Right renal cortex interstitium (tissue), 3 donors: ENCODE measurements at places on chromosomes 4 and X. TPM values are rescaled to one million over a fixed set of nuclear protein-coding genes. Genes with fewer than 3 reads are reported as not detected.

GRCh38 chrX:139680356-139680755 is 27.6 kb downstream of the MCF2 start:
- no peak for DNase-seq

Gene PCDH18
- polyA plus RNA-seq, result 187 TPM

DNA sequence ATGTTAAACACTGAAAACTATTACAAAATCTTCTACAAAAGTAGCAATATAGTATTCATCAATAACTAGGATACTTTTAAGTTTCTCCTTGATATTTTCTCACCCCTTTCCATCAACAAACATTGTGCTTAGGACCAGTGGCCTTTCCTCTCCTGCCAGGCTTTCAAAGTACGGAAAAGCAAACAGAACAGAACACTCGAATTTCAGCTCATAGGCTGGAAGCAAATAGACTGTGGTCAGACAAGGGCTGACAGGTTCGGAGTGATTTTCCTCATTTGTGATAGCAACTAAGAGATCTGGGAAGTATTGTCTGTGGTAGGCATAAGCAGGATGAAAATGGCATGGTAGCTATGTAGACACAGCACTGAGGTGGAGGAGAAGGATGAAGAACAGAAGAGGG is 68.6 kb upstream of the SORBS2 start:
- no peak for DNase-seq

- no peak for DNase-seq
These were observed 121.7 kb upstream of the CXXC4 start for GRCh38 chr4:104616401-104616820.

Gene GABRE
- polyA plus RNA-seq, result 3.8 TPM

Gene F8A2
- polyA plus RNA-seq, result not detected

Gene OTUD6A
- polyA plus RNA-seq, result not detected

- DNase-seq, result peak; percentile 12
These were observed 28.4 kb downstream of the BOD1L1 start for GRCh38 chr4:13599159-13599558.

- DNase-seq, result no peak
These were observed 324.4 kb downstream of the CENPC start for GRCh38 chr4:67220861-67221260.

GRCh38 chr4:113576947-113577678 is 184.4 kb downstream of the CAMK2D start:
- DNase-seq, result no peak

DNA sequence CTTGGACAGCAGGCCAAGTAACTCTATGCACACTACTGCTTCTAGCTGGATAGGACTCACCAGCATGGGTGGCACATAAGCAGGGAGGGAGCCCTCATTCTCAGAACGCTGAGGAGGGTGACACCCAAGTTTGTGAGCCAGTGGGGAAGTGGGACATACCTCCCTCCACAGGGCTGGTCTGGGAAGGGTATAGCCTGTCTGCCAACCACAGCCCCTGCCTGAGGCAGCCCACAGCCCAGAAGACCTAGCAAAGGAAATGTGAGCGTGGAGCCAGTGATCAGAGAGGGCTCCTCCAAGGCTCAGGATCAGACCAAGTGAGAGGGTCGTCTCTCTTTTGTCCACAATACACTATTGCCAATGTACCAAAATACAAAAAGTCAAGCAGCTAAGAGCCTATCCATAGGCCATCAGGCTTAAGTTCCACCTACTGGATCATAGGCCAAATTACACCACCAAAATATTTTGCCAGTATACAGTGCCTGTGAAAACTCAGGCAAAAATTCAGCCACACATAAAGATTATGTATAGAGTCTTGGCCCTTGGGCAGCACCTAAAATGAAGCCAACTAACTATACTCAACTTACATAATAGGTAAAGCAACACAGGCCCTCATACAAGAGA is 1203.1 kb downstream of the PCDH18 start:
- DNase-seq, result no peak

Gene DUSP21
- not detected for polyA plus RNA-seq

Gene XG
- 0.29 TPM for polyA plus RNA-seq

- DNase-seq, result no peak
These were observed 45.1 kb upstream of the CDX4 start for GRCh38 chrX:73401591-73402266.

Gene RNF212
- 11.5 TPM for polyA plus RNA-seq

GRCh38 chr4:115852767-115853091 is 739.3 kb upstream of the NDST4 start:
- DNase-seq, result no peak

Gene ATP8A1
- polyA plus RNA-seq, result 33.6 TPM

- no peak for DNase-seq
These were observed 26.6 kb downstream of the VSIG4 start for GRCh38 chrX:66013194-66013816.

Gene HPGD
- 73.0 TPM for polyA plus RNA-seq

DNA sequence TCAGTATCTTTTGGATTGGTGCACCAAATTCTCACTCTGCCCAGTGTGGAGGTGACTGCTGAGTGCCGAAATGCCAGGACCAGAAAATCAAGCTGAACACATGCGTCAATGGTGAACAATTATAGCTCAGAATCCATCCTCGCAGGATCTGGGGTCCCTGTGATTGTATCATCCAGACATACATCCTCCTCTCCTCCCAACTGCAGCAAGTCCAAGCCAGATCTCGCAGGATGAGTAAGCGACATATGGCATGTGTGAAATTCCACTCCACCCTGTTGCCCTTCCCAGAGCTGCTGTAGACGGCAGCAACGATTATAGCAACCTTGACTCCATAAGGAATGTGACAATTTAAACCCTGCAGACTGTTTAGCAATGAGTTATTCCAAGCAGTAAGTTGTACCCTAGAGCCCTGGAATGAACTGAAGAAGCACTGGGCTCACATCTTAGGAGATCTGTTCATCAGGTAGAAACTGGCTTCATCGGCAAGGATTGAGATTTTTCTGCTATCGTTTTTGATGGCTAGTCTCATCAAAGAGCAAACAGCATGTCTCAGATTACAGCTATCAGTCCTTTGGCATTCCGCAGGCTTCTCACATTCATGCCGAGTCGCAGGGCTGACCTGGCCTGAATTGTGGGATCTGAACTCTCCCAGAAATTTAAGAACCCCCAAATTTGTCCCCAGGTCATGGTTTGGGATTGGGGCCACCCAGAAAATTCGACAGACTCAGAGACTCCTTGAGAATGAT is 35.5 kb upstream of the SORBS2 start:
- no peak for DNase-seq

DNA sequence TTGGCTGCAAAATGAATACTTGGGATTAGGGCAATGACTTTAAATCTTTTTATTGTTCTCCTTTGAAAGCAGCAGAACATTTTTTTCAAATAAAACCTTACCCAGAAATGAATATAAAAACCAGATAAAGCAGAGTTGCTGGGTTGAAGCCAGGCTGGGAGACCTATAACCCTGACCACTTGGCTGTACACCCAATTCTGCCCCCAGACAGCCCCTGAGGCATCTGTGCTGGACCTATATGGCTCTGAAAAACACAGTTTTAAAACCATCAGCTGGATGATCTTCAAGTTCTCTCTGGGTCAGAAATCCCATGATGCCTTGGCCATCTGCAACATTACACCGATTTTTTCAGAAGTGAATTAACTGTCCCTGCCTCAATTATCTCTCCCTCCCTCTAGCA is 23.7 kb upstream of the GLRA2 start:
- DNase-seq, result no peak

DNA sequence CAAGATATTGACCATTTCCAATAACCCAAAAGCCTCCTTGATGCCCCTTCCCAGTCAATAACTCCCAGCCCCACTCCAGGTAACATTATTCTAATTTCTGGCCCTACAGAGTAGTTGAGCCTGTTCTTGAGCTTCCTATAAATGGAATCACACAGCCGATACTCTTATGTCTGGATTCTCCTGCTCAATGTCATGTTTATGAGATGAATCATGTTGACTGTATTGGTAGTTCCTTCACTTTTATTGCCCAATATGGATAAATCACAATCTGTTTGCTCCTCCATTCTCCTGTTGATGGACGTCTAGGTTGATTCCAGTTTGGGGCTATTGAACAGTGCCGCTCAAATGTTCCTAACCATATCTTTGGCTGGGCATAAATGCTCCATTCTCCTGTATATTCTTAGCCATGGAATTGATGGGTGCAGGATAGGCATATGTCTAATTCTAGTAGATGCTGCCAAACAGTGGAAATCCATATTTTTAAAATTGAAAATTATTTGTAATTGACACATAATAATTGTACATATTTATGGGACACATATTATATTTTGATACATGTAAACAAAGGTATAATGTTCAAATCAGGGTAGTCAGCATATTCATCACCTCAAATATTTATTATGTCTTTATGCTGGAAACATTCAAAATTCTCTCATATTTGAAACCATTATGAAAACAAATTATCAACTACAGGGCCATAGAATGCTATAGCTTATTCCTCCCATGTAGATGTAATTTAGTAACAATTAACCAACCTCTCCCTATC is 40.5 kb upstream of the SLC2A9 start:
- DNase-seq, result no peak

Gene ITGB1BP2
- polyA plus RNA-seq, result 1.2 TPM

GRCh38 chr4:10962246-10962645 is 277.7 kb upstream of the CLNK start:
- no peak for DNase-seq

DNA sequence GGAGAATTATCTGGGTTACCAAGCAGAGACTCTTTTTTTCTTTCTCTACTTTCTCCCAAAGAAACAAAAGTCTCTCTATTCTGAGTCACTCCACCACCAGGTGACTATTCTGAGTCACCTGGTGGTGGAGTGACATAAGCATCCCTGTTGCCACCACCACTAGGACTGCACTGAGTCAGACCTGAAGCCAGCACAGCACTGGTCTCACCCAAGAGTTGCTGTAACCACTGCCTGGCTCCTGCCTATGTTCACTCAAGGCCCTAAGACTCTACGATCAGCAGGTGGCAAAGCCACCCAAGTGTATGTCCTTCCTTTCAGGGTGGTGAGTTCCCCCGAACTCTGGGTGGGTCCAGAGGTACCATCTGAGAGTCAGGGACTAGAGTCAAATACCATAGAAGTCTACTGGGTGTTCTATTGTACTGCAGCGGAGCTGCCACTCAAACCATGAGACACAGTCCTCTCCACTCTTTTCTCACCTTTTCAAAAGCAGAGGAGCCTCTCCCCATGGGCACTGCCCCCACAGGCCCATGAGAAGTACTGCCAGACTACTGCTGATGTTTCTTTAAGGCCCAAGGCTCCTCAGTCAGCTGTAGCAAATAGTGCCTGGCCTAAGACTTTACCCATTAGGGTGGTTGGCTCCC is 209.6 kb upstream of the IRS4 start:
- DNase-seq, result no peak

DNA sequence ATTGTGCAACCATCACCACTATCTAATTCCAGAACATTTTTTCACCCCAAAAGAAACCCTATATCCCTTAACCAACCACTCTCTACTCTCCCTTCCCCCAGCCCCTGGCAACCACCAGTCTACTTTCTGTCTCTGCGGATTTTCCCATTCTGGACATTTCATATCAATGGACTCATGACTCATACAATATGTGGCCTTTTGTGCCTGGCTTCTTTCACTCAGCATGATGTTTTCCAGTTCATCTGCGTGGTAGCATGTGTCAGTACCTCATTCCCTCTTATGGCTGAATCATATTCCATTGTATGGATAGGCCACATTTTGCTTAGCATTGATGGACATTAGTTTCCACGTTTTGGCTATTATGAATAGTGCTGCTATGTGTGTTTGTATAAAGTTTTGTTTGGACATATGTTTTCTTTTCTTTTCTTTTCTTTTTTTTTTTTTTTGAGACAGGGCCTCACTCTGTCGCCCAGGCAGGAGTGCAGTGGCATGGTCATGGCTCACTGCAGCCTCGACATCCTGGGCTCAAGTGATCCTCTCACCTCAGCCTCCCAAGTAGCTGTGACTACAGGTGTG is 335.4 kb downstream of the BCOR start:
- no peak for DNase-seq

- no peak for DNase-seq
These were observed 158.3 kb downstream of the SLC4A4 start for GRCh38 chr4:71497078-71497477.

- DNase-seq, result no peak
These were observed 46.4 kb upstream of the VEGFD start for GRCh38 chrX:15430584-15430983.

Gene SLC10A4
- 0.18 TPM for polyA plus RNA-seq

DNA sequence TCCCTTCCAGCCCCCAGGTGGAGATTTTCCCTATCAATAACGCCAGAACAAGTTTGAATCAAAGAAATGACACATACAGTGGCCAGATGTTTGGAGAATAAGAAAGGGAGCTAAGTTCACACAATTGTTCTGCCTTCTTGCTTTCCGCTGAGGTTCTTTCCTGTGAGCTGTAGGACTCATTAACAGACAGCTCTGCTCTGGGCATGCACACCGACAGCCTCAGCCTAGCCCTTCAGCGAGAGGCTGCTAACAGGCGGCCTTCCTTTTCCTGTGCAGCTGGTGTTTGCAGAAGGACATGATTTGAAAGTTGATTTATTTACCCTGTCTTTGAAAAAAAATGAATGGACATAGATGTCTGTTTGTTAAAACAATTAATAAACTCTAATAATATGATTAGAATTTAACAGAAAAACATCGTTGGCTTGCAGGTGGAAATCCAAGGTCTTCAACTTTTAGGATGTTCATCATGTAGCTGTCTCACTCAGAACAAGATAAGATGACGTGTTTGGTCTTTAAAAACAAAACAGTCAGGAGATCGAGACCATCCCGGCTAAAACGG is 183.3 kb downstream of the KDR start:
- no peak for DNase-seq

DNA sequence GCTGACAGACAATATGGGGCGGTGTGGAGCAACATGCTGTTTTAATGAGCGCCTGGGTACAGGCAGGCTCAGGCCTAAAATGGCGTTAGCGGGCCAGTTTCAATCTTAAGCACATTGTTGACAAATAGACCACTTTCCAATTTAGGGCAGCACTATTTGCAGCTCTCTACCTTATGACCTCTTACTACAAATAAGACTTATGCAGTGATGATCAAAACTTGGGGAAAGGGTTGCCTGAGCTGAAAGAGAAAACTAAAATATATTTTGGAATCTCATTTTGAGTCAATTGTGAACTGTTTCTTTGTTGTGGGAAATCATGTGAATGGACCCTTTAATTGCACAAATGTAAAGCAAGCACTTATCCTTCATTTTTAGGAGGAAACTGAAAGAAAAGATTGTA is 25.5 kb upstream of the GPAT3 start:
- DNase-seq, result no peak

DNA sequence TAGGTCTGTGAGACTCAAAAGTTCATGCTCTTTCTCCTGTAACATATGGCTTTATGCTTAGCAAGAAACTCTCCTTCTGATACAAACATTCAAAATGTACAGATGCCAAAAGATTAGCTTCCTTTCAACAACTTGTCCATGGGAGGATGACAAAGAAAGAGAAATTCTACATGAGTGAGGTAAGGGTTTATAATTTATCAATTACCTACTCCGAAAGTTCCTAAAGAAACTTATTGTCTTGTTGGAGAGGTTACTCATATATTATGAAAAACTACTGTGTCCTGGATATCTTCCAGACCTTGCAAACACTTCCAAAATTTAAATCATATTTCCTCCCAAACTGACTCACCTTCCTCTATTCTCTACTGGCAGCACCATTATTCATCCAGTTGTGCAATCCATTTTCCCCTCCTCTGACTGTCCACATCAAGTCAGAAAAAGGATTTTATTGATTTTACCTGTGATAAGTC is 65.1 kb downstream of the ENPEP start:
- no peak for DNase-seq

Gene ESX1
- polyA plus RNA-seq, result not detected

- DNase-seq, result no peak
These were observed 47.5 kb downstream of the MAGEA1 start for GRCh38 chrX:153226344-153227185.

Gene ARHGAP6
- polyA plus RNA-seq, result 15.4 TPM

Gene CD40LG
- polyA plus RNA-seq, result 0.10 TPM
